H7 (cell line): ENCODE measurements at places on chromosomes 3 and 15.

GRCh38 chr15:50670115-50670514 lies 16.5 kb downstream of the TRPM7 start:
- no peak for DNase-seq

DNA sequence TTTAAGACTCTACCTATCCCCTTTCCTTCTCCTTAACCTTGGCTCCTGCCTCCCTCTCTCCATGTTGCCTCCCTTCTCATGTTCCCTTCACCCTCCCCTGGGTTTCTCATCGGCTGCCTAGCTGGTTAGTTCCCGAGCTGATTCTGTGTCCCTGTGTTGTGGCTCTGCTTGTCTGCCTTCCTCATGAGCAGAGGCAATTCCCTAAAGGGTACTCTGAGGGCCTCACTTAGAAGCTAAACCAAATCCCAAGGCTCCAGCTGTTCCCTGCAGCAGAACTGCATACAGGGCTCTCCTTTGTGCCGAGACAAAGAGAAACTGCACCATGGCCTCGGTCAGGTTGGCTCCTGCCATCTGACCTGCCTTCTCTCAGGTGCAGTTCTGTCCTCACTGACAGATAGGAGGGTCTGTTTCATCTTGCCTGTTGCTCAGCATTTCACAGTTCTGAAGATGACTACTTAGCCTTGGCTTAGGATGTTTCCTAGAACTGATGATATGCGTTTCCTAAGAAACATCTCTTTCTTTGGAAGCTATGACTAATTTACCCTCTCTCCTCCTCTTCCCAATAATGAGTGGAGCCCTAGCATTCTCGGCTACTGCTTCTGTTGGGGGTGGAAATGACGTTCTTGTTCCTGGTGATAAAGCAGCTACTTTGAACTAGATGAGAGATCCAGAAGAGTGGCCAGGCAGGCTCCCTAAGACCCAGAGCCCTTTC lies 27.1 kb downstream of the DUOX1 start:
- DNase-seq: no peak

GRCh38 chr3:97235179-97235578 lies 420.8 kb downstream of the EPHA6 start:
- DNase-seq: no peak

GRCh38 chr3:88141458-88142083 lies 8.2 kb upstream of the C3orf38 start:
- no peak for DNase-seq

DNA sequence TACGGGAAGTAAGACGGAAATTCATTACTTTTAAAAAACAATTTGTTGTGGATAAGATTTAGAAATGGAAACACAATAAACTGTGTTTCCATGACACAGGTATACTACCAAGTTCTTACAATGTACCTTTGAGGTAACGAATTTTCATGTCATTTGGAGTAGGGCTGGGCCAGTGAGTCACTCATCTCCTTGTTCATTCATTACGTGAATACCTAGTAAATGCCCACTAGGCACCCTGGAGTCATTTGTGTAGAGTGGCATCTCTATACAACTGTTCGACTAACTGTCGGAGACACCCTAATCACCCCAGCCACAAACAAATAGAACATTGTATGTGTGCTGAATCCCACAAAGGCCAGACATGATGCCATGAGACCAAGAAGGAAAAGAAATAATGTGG lies 94.8 kb downstream of the IGF1R start:
- no peak for DNase-seq

GRCh38 chr15:77022646-77023575 lies 28.0 kb downstream of the PSTPIP1 start:
- peak; percentile 41 for DNase-seq

GRCh38 chr3:21310891-21311290 lies 440.1 kb downstream of the ZNF385D start:
- no peak for DNase-seq

GRCh38 chr15:95416576-95416975 lies 913.9 kb upstream of the NR2F2 start:
- no peak for DNase-seq

DNA sequence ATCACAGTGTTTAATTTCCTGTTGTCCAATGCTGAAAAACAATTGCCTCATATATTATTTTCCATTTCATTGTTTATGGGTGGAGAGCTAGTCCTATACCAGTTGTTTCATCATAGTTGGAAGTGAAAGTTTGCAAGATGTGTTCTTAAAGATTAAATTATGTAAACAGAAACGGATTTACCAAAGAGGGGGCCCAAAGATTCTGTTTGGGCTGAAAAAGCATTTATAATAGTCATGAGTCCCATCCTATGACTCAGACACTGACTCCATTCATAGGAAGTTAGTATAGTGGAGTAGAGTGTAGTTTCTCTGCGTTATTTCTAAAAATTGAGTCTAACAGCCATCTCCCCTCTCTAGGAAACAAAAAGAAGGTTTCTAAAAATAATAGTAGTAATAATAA lies 24.3 kb downstream of the NFKBIZ start:
- DNase-seq: no peak

GRCh38 chr15:68405378-68406250 lies 26.3 kb downstream of the ITGA11 start:
- DNase-seq: no peak

DNA sequence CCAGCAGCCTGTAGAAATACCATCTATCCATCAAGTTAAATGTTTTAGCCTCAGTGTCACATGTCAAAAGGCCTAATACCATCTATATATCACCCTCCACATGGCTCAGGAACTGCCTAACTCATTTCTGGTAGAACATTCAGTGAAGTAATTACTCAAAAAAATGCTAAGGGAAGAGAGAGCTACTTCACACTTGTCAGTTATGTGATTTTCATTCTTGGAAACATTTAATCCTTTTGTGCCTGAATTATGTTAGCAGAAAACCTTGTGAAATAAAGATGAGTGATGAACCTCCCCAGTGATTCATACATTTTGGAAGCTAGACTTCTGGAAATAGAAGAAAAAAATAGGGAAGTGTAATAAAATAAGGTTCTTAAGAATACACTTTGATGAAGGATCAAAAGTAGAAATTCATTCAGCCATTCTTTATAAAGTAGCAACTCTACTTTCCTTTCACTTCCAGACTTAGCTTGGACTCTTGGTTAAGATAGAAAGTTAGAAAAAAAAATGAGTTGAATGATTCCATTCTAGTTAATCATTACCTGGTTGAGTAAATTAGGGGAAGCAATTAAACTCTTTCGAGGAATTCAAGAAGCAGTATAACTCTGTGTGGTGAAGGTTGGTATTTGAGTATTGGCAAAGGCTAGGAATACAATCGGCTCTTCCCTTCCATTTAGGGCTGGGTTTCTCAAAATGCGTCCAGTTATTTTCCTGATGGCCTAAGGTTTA lies 3.6 kb downstream of the OTOL1 start:
- DNase-seq: no peak

DNA sequence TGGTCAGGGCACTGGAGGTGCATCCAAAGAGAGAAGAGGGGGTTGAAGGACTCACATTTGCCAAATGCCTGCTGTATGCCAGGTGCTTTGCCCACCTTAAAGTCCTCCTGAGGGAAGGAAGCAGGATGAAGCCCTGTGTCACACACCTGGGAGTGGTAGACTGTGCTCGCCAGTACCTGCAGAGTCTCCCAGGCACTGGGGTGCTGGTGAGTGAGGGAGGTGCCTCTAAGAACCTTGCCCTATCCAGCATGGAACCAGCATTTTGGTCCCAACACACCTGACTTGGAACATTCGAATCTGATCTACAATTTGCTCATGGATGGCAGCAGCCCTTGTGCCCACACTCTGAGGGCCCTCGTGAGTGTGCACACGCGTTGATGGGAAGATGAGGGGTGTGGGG lies 76.7 kb downstream of the SEC22A start:
- peak; percentile 14 for DNase-seq

DNA sequence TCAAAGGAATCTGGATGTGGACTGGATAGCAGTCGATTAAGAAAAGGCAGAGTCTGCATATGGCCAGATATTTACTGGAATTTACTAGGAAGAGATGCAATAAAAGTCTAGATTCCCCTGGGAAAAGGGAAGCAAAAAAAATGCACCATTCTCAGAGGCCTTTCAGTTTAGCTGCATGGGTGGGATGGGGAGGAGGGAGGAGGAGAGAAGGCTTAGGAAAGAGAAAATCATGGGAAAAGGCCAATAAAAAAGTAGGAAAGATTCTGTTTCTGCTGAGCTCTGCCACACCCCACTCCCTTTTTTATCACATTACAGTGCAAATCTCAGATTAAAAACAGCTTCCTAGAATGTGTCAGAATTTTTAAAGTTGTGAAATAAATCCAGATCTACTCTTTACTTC lies 103.6 kb downstream of the ADAMTS9 start:
- no peak for DNase-seq

- DNase-seq: no peak
Observed at GRCh38 chr15:62413786-62414185, 248.7 kb upstream of the C2CD4B start.

DNA sequence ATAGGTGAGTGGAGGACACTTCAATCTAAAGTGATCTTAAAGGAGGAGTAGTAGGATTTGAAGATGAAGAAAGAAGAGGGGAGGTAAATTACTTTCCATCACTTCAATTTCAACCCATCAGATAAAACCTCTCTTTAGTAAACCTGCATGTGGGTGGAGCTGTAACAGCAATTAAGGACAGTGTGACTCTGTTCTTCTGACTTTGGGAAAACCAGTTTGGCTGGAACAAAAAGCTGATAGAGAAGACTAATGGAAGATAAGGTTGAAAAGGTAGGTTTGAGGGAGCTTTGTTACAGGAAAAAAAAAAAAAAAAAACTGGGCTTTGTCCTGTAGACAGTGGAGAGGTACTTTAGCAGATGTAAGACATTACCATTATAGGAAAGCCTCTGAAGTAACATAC lies 4.5 kb upstream of the GSK3B start:
- DNase-seq: no peak

- DNase-seq: no peak
Observed at GRCh38 chr3:81868597-81868996, 107.2 kb upstream of the GBE1 start.

- no peak for DNase-seq
Observed at GRCh38 chr15:85407421-85408269, 27.2 kb downstream of the AKAP13 start.

DNA sequence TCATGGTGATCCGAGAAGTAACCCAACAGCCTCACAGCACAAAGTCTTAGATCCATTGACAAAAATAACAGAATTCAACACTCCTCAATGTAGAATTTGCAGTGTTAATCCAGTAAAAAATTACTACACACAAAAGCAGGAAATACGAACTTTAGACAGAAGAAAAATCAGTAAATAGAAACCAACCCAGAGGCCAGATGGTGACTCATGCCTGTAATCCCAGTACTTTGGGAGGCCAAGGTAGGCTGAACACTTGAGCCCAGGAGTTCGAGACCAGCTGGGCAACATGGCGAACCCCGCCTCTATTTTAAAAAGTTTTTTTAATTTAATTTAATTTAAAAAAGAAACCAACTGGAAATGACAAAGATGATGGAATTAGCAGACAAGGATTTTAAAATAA lies 36.1 kb downstream of the SELENOT start:
- DNase-seq: no peak

DNA sequence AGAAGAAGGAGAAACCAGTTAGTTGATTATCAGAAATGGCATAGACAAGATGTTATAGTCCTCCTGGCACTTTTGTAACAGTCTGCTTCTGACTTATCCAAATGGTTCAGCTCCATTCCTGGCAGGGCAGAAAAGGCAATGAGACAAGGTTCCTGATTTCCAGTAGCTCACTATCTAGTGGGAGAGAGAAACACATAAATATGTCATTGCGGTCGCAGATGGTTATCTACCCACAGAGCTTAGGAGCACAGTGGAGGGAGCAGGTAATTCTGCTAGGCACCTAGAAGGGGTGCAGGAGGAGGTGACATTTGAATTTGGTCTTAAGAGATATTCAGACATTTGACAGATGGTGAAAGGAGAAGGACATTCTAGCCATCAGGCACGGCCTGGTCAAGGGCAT lies 78.1 kb downstream of the TAMM41 start:
- no peak for DNase-seq

GRCh38 chr3:45491344-45491743 lies 103.0 kb downstream of the LARS2 start:
- DNase-seq: no peak

- DNase-seq: no peak
Observed at GRCh38 chr3:55569033-55569599, 82.0 kb upstream of the WNT5A start.

- no peak for DNase-seq
Observed at GRCh38 chr3:164465172-164465571, 613.1 kb downstream of the SI start.

DNA sequence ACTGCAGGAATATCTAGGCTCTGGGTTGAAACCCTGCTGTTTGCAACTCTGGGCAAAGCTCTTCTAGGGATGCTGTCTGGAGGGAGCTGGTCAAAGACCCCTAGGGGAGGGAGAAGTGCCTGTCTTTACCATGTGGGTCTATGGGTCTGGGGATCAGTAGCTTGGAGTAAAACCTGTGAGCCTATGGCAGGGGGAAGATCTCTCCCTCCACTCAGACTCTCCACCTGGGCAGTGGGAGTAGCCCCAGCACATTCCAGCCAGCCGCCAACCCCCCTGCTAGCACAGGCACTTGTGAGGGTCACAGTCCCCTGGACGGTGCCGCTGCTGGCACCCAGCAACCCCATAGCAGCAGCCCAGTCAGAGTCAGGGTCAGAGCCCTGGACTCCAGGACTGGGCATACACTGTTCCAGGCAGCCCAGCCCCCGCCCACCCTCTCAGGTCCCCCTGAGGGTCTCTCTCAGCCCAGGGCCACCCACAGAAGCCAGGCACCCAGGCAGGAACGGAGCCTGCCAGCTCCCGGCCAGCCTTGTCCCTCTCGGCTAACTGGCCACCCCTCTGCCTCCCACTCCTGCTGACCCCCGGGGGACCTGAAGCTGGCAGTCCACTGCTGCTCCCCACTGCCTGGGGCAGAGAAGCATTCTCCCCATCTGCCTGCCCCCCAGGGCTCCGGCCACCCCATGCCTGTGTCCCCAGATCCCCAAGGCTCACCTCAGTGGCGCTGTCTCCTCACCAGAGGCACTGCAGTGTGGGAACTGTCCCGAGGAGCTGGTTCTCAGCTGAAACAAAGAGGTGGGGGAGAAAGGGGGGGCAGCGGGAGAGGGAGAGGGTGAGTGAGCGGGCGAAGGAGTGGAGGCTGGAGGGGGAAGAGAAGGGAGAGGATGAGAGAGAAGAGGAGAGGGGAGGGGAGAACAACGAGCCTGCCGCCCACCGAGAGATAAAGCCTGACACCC lies 10.8 kb downstream of the GLYCTK start:
- peak; percentile 71 for DNase-seq

DNA sequence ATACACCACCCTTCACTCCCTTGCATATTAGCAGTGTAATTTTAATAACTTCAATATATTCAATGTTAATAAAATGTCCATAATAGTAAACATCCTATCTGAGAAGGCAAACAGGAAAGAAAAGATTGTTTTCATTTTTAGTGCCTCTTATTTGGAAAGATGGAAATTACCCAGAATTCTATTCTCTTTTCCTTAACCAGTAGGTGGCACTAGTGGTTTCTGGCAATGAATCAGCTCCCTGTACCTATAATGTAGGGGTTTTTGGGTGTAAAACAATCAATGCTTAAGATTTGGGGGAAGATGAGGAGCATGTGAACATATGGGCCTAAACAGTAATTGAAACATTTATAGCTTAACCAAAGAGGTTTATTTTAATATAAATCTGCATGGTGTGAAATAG lies 5.7 kb upstream of the SEMA6D start:
- peak; percentile 49 for DNase-seq
